ENCODE measurements at places on chromosomes 1 and 21.

DNA sequence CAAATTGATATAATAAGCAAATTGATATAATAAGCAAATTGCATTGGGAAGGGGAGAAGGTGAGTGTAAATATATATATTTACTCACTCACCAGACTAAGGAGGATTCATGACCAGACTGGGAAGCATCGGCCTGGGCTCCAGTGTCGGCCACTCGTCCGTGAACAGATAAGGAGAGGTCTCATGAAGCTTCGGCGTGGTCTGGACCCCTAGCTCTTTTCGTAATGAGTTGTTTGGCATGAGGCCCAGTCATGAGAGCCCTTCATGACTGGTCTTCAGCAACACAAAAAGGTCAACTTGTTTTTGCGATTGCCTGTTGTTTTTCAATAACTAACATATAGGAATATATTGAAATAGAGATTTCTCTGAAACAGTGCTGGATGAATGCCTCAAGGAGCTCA lies 222.9 kb upstream of the KCNK2 start:
- peak; percentile 84 for DNase-seq

- peak; percentile 15 for DNase-seq
Observed at GRCh38 chr1:227915564-227916553, 31.9 kb downstream of the WNT9A start.

DNA sequence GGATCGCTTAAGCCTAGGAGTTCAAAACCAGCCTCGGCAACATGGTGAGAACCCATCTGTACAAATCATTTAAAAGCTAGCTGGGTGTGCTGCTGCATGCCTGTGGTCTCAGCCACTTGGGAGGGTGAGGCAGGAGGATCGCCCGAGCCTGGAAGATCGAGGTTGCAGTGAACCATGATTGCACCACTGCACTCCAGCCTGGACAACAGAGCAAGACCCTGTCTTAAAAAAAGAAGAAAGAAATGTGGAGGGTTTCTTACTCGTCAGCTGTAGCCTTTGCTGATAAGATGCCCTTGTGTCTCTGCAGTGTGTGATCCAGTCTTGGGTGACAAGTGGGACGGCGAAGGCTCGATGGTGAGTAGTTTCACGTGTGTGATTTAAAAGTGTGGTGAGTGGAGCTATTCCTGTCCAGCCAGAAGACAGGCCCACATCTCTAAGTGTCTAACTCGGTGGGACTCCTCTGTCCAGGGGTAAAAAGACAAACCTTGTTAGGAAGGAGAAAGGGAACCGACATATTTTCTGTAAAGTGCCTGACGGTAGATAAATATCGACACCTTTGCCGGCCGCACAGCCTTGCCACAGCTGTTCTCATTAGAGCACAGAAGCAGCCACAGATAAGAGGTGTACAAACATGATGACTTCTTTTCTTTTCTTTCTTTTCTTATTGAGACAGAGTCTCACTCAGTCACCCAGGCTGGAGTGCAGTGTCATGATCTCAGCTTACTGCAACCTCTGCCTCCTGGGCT lies 27.0 kb downstream of the PDXK start:
- DNase-seq: no peak

DNA sequence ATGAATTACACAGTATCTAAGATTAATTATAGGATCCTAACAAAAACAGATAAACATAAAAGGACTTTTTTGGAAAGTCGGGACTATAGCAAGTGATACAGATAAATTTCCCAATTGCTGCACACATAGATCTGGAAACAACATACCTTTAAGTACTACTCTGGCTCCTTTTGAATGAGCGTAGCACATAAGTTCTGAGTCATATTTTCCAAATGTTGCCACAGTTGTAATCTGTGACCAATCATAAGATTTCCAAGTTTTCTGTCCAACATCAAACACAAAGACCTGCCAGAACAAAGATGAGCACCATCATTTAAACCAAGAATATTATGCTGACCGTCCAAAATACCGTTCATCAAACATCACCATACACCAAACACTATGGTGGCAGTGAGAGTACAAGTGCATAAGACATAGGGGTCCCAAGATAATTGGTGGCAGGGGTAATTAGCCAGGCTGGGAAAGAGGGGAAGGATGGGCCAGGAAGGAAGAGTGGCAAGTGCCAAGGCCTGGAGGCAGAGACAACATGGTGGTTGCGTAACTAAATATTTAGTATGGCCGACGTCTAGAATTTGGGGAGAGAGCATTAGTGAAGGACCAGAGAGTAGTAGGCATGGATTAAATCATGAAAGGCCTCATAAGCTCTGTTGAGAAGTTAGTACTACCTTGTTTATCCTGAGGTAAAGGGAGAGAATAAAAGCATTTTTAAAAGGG lies 3.6 kb downstream of the CTBS start:
- DNase-seq: no peak

Data from NCI-H1105 (cell line).